ENCODE measurements at places on chromosomes 7 and 10. TPM values are rescaled to one million over a fixed set of nuclear protein-coding genes. Genes with fewer than 3 reads are reported as not detected.

IKZF5 gene
- total RNA-seq, result 9.4 TPM

NPM3 gene
- total RNA-seq, result 214 TPM

TRRAP gene
- total RNA-seq, result 54.0 TPM

MACROH2A2 gene
- 3.6 TPM for total RNA-seq

ZC3HAV1 gene
- 110 TPM for total RNA-seq

SEC23IP gene
- 87.2 TPM for total RNA-seq

MOGAT3 gene
- total RNA-seq, result not detected

SLC39A12 gene
- total RNA-seq, result not detected

BBS9 gene
- 4.1 TPM for total RNA-seq

TFEC gene
- total RNA-seq, result not detected

C10orf62 gene
- not detected for total RNA-seq

PTPRN2 gene
- 0.51 TPM for total RNA-seq

SDK1 gene
- 1.9 TPM for total RNA-seq

TMEM196 gene
- not detected for total RNA-seq

CRYGN gene
- total RNA-seq, result 0.11 TPM

LHFPL3 gene
- not detected for total RNA-seq

THSD7A gene
- total RNA-seq, result not detected

MUC3A gene
- total RNA-seq, result not detected

FEZF1 gene
- not detected for total RNA-seq

EEPD1 gene
- total RNA-seq, result 1.3 TPM

FAM25C gene
- not detected for total RNA-seq

ANKRD1 gene
- total RNA-seq, result not detected

ADAM22 gene
- 1.8 TPM for total RNA-seq

LRIT1 gene
- total RNA-seq, result not detected

ACSM6 gene
- total RNA-seq, result not detected

NHLRC2 gene
- 20.1 TPM for total RNA-seq

Data from activated CD4-positive, alpha-beta T cell treated with anti-CD3 and anti-CD28 coated beads for 36 hours (primary cell).